Endothelial cell (in vitro differentiated cells): ENCODE measurements at places on chromosomes 6 and 20.

DNA sequence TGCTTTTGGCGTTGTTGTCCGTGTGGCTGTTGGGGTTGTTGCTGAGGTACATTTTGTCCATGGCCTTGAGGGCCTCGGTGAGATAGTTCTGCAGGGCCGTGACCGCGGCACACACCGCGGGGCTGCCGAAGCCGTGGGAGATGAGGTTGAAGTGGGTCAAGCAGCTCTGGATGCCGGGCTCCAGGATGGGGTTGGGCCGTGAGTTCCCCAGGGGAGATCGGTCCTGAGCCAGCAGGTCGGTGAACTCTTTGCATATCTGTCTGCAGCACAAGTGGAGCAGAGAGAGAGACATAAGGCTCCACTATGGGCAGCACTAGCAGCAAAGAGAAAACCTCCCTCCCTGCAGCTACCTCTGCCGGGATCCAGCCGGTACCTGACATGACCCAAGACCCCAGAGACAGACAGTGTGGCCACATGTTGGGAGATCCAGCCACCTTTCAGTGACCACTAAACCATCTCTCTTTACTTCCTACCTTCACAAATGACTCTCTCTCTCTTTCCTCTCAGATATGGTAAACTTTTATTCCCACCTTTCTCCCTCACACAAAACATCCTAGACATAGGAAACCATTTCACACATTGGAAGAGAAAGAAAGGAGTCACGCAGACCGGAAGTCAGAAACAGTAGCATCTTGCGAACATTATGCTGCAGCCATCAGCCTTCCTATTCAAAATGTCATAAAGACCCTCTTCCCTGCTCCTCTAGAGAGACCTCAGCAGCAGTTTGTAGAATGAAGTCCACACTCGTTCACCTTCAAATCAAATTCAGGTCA, 16.2 kb downstream of the TFAP2A start:
- DNase-seq: peak; percentile 4

- DNase-seq: no peak
Measured at GRCh38 chr6:44238687-44239350, 8.1 kb upstream of the HSP90AB1 start.

- DNase-seq: peak; percentile 45
Measured at GRCh38 chr20:60206259-60206658, 248.0 kb downstream of the CDH26 start.

DNA sequence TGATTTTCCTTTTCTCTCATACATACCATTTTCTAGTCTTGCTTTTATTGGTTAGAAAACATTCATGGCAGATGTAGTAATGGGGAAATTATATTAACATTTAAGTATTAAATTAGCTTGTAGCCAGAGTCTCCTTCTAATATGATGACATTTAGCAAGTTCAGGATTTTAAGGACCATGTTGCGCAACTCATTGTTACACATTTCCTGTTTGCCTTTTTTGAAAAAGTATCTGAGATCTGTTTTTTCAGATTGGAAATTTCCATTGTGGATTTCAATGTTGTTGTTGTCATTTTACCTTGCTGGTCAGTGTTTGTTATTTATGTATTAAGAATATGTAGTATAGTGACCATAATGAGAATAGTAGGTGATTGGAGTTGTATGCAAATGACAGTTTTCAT, 38.7 kb downstream of the CDKAL1 start:
- DNase-seq: no peak

DNA sequence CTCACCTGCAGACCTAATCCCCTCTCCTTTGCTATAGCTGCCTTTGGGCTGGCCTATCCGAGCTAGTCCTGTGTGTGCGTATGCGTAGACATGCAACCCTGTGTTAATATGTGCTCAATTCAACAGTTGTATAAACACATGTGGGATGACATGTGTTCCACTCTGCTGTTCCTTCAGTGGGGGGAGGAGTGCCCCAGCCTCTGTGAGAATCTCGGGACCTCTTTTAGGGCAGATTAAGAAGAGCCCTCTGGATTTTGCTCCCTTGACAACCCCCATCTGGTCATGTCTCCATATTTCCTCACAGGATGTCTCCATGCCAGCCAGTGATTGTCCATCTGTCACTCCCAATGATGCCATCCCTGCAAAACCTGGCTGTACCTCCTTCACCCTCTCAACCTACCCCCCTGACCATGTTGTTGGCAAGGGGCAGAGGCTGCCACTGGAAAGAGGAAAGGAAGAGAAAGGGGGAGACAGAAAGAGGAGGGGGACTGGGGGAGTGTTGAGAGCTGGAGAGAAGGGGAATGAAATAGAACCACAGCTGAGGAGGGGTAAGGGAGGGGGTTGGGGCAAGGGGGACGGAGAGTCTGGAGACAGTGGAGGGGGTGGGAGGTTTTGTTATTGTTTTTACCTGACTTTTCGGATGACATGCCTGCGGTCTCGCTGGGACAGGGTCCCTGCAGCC, 417 bp downstream of the PRRT1 start:
- no peak for DNase-seq
